Posterior cingulate gyrus (tissue), 11 donors: ENCODE measurements at places on chromosomes 4 and X.

DNA sequence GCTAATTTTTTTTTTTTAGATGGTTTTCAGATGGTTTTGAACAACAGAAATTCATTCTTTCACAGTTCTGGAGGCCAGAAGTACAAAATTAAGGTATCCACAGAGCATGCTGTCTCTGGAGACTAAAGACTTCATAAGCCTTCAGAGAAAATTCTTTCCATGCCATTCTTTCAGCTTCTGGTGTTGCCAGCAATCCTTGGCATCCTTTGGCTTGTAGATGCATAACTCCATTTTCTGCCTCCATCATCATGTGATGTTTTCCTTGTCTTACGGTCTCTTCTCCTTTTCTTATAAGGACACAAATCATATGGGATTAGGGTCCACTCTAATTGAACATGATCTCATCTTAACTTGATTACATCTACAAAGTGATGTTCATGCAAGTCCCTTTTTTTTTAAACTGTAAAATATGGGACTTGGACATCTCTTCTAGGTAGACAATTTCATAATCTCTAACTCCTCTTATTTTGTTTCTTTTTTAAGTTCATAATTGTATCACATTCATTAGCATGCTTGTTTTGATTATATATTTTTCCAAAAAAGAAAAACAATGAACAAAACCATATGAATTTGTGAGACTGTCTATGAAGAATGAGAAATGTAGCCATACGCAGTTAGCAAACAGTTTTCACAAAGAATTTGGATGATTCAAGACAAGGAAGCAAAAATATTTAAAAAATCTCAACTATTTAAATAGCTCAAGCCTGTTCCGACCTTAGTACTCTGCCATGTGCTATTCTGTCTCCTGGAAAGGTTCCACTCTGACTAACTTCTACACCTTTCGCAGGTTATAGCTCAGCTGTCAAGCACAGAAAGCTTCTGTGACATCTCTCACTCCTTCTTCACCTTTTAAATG lies 53.1 kb upstream of the GIMD1 start:
- DNase-seq, result no peak

DNA sequence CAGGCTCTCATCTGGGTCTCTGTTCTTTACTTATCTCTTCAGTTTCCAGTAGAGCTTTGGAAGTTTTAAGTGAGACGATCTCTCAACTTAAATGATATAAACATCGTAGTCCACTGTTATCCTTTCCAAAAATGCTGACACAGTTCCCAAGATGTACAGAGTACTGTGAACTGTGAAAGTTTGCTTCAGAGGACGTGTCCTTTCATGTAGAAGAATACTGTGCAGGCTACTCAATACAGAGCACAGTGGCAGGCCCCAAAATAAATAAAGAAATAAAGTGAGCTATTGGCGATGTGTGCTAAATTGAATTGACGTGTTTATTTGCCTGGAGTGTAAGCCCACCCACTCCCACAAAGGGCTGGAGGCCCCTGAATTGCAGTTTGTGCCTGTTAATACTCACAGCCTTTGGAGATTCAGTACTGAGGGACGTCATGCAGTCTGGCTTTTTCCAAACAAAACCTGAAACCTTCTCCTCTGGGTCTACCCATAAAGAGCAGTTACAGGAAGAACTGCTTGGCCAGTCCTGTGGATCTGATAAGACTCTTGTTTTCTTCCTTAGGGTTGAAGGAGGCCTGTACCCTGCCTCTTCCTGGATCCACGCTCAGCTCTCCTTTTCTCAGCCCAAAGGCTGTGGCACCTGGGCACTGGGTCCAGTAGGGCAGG lies 66.1 kb downstream of the SOWAHB start:
- no peak for DNase-seq

GRCh38 chr4:158604369-158604768 lies 67.3 kb downstream of the C4orf46 start:
- DNase-seq, result no peak

GRCh38 chr4:87749883-87750282 lies 49.5 kb upstream of the IBSP start:
- no peak for DNase-seq

DNA sequence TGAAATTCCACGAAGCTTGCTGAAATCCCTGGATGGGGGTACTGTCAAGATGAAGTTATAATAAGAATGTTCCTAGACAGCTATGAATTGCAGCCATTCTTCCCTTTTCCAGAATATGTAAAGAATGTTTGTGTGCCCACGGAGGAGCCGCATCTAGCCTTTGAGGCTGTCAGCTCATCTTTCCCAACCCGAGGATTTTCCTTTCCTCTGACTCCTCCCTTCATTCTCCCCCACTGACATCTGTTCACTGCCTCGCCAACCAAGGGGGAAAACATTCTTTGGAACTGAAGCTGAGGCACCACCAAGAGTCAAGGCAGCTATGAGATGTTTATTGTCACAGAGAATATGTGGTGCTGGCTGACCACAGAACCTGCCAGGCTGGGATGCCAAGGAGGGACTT lies 8.8 kb downstream of the NHSL2 start:
- no peak for DNase-seq

DNA sequence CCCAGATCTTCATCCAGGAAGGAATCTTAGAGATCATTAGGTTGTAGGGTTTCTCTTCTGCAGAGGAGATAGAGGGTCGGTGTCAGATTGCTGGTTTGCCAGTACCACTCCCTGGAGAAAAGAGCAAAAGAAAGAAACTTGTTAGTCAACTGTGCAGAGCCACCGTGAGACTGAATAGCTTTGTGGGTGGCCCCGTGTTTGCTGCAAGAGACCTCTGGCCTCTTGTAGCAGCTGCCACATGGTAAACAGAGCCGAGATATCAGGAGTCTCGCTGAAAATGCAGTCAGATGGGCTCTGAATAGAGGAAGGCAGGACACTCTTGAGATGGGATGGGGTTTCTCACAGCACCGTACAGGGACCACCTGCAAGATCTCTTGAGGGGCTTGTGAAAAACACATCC lies 149.7 kb downstream of the PTTG2 start:
- DNase-seq, result no peak

DNA sequence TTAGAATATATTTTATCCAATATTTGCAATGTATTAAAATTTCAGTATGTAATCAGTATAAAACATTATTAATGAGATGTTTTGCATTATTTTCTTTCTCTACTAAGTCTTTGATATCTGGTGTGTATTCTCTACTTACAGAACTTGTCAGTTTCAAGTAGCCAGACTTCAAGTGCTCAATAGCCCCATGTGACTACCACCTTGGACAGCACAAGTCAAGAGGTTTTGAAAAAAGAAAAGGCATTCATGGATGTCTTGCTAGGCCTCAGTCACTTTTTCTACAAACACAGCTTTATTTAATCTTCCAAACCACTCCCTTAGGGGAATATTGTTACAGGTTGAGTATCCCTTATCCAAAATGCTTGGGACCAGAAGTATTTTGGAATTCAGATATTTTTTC lies 189.4 kb downstream of the QDPR start:
- no peak for DNase-seq

- no peak for DNase-seq
These were observed 769.8 kb upstream of the NDST4 start for GRCh38 chr4:115883231-115883630.

- DNase-seq, result no peak
These were observed 139.5 kb downstream of the SLIT2 start for GRCh38 chr4:20391198-20391597.

- no peak for DNase-seq
These were observed 122.3 kb upstream of the TMEM164 start for GRCh38 chrX:109880629-109881028.

- no peak for DNase-seq
These were observed 182.1 kb downstream of the SCFD2 start for GRCh38 chr4:53183754-53184153.

GRCh38 chr4:60757986-60758680 lies 442.0 kb upstream of the ADGRL3 start:
- DNase-seq, result no peak

DNA sequence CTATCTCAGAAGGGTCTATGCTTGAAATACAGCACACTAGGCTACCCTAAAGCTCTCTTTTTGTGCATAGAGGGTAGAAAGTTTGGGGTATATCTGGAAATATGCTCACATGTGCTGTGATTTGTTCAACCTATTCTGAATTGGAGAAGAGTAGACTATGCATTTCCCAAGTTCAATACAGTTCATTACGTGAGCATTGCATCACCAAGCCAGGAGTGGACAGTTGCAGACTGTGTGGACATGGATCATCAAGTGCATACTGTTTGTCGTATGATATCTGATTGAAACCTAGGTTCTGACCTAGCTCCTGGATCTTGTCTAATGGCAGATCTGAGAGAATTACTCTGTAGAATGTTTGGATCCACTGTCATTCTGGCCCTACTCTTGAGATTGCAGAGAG lies 161.1 kb downstream of the FRAS1 start:
- no peak for DNase-seq

DNA sequence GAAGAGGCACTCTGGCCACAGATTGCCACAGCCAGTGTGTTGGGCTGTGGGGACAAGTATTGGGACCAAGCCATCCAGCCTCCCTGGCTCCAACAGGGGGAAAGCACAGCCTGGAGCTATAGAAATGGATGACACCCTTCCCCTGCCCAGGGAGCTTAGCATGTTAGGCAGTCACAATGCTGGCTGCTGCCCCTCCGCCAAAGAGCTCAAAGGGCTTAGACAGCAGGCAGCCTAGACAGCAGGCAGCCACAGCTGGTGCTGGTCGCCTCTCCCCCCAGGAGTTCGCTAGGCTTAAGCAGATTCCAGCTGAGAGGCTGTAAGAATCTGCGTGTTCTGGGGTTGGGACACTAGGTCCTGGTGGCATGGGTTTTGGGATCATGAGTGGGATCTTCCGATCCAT lies 94.5 kb upstream of the MXRA5 start:
- DNase-seq, result no peak

DNA sequence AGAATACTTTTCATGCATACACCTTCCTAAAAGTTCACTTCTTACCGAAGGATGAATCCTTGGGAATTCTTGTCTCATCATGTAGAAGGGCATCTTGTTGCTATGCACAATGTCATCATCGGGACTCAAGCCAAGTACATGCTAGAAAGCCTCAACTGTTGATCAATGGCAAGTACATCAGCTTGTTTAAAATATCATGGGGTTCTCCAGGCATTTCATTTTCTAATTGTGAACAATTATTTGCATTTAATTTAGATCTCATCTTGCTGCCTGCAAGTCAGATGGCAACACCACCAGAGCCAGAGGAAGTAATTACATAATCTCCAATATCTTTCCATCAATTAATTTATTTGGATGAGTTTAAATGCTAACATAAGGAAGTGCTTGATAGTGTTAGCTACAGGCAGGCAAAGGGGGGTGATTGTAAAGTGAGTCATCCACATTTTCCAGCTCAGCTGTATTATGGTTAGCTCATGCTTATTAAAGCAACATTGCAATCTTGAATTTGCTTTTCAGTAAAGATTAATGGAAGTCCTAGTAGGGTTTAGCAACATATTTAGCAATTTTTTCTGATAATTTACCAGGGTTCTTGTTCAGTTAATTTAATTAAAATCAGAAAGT lies 356.5 kb downstream of the CBLL2 start:
- no peak for DNase-seq

DNA sequence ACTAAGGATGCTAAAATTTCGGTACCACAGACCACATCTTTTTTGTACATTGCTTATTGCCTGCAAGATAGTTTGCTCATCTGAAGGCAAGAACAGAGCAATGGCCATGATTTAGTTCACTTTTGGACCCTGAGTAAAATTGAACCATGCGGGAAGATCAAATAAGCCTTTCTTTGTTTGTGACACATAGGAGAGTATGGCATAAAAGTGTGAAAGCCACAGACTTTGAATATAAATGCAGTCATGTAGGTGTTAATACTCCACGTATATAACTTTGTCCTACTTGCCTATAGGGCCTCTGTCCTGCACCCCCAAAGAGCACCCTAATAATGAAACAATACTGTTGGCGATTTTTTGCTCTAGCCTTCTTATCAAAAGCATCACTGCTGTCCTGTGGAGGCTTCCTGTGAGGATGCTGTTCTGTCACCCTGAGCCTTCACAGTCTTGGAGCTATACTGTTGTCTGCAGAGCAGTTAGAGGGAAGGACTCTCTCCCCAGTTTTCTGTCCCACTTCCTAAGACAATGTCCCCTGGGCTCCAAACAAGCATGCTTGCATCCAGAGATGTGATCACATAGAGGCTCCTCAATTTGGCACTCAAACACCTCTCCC lies 10.2 kb upstream of the CXCL13 start:
- DNase-seq, result no peak

DNA sequence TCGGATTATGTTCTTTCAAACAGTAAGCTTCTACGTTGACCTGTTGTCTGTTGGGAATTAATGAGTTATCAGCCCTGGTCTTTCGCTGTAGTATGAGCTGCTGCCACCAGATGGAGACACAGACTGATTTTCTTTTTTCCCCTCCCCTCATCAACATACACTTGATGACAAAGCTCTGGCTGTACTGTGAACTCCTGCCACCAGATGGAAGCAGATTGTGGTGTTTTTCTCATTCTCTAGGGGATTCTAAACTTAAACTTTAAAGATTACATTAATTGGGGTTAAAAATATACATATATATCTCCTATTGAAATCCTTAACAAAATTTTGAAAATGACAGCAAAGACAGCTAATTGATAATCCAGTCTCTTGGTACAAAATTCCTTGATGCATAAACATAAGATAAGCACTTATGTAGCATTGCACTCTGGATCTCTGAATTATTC lies 44.8 kb downstream of the SMS start:
- peak; percentile 37 for DNase-seq

GRCh38 chr4:146053891-146054290 lies 115.3 kb upstream of the ZNF827 start:
- no peak for DNase-seq

GRCh38 chrX:633985-634958 lies 3.7 kb downstream of the SHOX start:
- no peak for DNase-seq

GRCh38 chr4:71857713-71858451 lies 74.0 kb upstream of the GC start:
- no peak for DNase-seq

GRCh38 chr4:7960790-7961655 lies 21.4 kb upstream of the AFAP1 start:
- no peak for DNase-seq

DNA sequence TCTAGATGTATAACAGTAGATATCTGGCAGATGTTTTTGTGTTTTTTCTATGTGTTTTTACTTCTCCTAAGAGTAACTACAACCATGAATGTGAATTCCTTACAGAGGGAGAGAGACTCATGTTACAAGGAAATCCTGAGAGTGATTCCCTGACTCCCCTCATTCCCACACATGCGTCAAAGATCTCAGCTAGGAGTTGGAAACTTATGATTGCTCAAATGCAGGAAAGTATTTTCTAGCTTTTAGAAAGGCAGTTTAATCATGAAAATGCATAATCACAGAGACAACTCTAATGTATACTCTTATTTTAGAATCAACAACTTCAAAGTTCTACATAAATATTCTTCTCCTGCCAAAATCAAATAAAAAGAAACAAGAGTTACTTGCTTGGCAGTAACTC lies 121.8 kb downstream of the PDE5A start:
- no peak for DNase-seq

- no peak for DNase-seq
These were observed 731.4 kb downstream of the FAT4 start for GRCh38 chr4:126046081-126046614.

- DNase-seq, result no peak
These were observed 31.8 kb upstream of the ZCCHC13 start for GRCh38 chrX:74272230-74272629.
